ENCODE measurements at places on chromosomes 11 and 22. TPM values are rescaled to one million over a fixed set of nuclear protein-coding genes. Genes with fewer than 3 reads are reported as not detected.
A peak's percentile ranks its signal among the peaks of the same experiment; 100 is the strongest.

- H3K36me3 ChIP-seq = peaks cover 1% of the 10 kb centered on the region
- H3K27ac ChIP-seq = no peak overlapping the region
- DNase-seq = no peak
- H3K4me3 ChIP-seq = no peak overlapping the region
- no peaks in the 10 kb centered on the region for H3K4me1 ChIP-seq
Measured at GRCh38 chr22:26450453-26451185, 21.6 kb downstream of the ASPHD2 start.

DNA sequence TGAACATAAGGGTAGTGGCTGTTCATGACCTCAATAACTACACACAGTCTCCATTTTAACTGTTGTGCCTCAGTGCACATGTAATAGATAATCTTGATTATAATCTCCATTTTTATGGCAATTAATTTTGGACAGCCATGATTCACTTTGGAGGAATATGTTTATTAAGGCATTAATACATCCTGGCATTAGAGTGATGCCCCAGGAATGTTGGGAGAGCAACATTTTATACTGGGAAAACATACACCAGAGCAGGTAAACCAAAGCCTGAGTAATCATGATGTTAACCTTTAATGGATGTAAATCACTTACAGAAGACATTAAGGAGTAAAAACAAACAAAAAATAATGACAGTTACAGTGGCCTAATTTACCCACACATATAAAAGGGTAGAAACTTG lies 886.3 kb upstream of the RAG2 start:
- no peak overlapping the region for H3K27ac ChIP-seq
- no peaks in the 10 kb centered on the region for H3K36me3 ChIP-seq
- no peak for DNase-seq
- H3K4me3 ChIP-seq = no peak overlapping the region
- H3K4me1 ChIP-seq = no peaks in the 10 kb centered on the region

GRCh38 chr11:94796863-94797262 lies 28.7 kb downstream of the AMOTL1 start:
- H3K36me3 ChIP-seq = peaks cover 4% of the 10 kb centered on the region
- H3K27me3 ChIP-seq = no peaks in the 10 kb centered on the region
- H3K4me1 ChIP-seq = peaks cover 42% of the 10 kb centered on the region
- peak overlapping the region; percentile 17 for H3K4me3 ChIP-seq
- DNase-seq = no peak
- peak overlapping the region; percentile 12 for H3K27ac ChIP-seq

GRCh38 chr11:66986178-66986545 lies 11.1 kb downstream of the C11orf86 start:
- H3K36me3 ChIP-seq = no peaks in the 10 kb centered on the region
- H3K27ac ChIP-seq = peak overlapping the region; percentile 28
- H3K27me3 ChIP-seq = no peaks in the 10 kb centered on the region
- no peak overlapping the region for H3K4me3 ChIP-seq

Gene CCDC89
- not detected for polyA plus RNA-seq

Data from liver (tissue), 10 donors.